Stimulated activated CD8-positive, alpha-beta memory T cell treated with anti-CD3 and anti-CD28 coated beads, Interleukin-15, amount 100 ng/mL, for 24 hours (primary cell): ENCODE measurements at places on chromosomes 4 and X.

- DNase-seq: no peak
These were observed 52.9 kb downstream of the PPP2R2C start for GRCh38 chr4:6419452-6420028.

GRCh38 chr4:133147286-133147821 lies 1.7 kb upstream of the PCDH10 start:
- DNase-seq: no peak

GRCh38 chrX:31543634-31544033 lies 471.8 kb upstream of the FTHL17 start:
- no peak for DNase-seq

- no peak for DNase-seq
These were observed 33.4 kb upstream of the PHKA2 start for GRCh38 chrX:19017271-19017670.

DNA sequence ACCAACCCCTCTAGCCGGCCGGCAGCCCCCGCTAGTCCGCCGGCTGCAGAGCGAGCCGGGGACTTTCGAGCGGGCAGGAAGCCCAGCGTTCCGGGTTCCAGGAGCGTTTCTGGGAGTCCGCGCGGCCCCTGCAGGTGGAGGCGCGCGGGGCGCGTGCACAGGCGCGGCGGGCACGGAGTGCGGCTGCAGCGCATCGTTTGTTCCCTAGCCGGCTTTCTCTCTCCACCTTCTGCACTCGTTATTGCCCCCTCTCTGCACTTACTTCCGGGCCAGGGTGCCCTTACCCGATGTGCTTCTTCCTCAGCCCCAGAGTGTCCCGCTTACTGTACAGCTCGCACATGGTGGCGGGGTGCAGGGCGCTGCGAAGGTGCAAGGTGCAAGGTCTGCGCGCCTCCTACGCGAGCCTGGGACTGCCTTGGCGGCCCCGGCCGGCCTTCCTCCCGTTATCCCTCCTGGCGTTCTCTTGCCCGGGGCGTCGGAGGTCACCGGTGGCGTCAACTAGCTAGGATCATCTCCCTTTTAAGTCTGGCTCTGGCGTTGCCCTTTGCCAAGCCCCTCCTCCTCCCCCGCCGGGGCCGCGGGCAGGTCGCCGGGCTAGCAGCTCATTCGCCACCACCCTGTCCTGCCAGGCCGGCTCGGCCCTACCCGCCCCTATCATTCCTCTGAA lies at the start of gene ETNPPL:
Gene ETNPPL (minus strand): TSS at position 495 of the 667 bp plus-strand sequence. CDS start 155 bp downstream, at position 340.
- DNase-seq: no peak

- DNase-seq: no peak
These were observed 24.8 kb downstream of the RTL9 start for GRCh38 chrX:110383414-110383813.

- DNase-seq: no peak
These were observed 691 bp upstream of the IGFBP7 start for GRCh38 chr4:57110640-57111511.

GRCh38 chr4:1749370-1749769 lies 28.0 kb downstream of the TACC3 start:
- DNase-seq: no peak

GRCh38 chr4:87862236-87862635 lies 29.5 kb downstream of the MEPE start:
- DNase-seq: no peak

DNA sequence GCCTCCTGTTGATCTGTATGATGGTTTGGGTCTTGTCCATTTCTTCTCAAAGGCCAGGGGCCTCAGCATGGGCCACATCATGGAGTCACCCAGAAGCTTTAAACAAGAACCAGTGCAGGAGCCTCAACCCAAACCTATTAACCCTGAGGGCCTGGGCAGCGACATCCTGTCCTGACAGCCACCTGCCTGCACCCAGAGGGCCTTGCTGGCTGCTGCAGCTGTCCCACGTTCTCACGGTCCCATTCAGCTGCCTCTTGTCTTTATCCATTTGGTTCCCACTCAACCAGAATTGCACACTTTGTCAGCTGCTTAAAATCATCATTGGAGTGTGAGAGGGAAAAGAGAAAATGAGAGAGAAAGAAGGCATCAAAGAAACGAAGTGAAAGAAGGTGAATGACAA lies 21.6 kb downstream of the C4orf50 start:
- DNase-seq: no peak

GRCh38 chr4:104393655-104394324 lies 100.9 kb downstream of the CXXC4 start:
- no peak for DNase-seq

GRCh38 chr4:24044610-24045589 lies 155.1 kb upstream of the PPARGC1A start:
- DNase-seq: no peak

- DNase-seq: no peak
These were observed 1495.1 kb downstream of the PCDH7 start for GRCh38 chr4:32215277-32215676.

DNA sequence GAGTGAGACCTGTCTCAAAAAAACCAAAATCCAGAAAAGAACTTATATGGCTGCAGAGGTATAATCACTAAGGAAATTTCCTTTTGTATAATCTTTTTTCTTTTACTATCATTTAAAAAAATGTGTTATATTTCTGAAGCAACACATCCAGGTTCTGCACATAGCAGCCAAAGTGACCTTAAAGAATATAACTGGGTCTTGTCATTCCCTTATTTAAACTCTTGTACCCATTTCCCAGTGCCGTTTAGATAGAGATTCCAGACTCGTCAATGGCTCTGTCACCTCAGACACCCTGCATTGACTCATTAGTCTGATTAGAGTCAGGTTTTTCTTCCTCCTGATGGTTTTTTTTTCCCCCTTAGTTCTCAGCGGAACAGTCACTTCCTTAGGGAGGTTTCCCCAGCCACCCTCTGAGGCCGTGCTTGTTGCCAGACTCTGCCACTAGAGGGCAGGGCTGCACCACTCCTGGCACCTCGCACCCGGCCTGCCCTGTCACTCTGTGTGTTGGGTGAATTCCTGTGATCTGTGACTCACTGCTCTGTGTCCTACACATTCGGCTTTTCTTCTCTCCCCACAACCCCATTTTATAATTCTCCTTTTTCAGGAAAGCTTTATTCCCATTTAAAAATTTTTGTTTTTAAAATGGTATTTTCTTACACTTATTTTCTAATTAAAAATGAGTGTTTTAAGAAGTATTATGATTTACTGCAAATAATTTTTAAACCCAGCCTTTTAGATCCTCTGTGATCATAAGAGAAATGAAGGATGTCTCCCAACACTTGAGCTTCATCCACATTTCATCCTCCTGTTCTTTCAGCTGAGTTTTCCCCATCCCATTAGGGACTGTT lies 32.1 kb downstream of the HTT start:
- peak; percentile 75 for DNase-seq

GRCh38 chr4:110840221-110840654 lies 217.4 kb upstream of the PITX2 start:
- DNase-seq: no peak

GRCh38 chrX:14290335-14290734 lies 239.0 kb upstream of the GLRA2 start:
- no peak for DNase-seq

DNA sequence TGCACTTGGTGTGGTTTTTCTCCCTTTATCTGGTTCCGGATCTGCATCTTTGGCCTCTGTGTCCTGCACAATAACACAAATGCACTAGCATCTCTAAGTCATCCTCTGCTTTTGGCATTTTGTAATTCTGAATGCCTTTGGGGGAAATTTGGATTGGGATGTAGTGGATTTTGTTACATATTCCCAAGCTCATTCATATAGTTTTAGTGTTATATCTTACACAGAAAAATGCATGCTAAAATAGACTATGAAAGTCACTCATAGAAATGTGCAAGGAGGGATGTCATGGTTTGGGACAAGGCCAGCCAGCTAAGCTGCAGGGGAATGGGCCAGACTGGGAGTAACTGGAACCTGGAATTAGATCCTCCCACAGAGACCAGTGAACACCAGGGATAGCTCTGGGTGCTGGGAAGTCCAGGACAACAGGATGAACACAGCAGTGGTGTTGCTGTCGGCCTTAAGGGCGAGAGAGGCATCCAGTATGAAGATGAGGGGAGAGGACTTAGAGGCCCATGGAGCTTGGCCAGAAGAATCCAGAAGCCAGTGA lies 20.1 kb downstream of the ENPP6 start:
- DNase-seq: no peak

DNA sequence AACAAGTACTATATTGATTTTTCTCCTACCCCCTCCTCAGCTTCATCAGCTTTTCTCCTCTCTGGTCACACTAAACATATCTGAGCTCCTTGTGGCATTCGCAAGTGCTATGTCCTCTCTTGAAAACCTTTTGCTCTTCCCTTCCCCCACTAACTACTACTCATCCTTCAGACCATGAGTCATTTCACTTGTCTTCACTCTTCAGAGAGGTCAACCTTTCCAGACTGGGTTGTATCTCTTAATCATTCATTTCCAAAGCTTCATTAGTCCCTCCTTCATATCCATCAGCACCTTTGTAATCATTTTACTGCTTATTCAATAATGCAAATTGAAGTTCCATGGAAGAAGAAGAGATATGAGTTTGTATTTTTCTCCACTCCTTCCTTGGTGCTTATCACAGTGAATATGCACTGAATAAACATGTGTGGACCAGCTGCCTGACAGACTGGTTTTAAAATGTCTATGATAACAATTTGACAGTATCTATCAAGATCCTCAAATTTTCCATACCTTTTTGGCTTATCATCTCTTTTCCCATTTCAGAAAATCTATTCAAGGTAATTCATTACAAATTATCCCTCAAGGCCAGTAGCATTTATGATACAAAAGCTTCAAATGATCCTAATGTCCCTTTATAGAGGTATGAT lies 28.4 kb downstream of the DDX60L start:
- DNase-seq: no peak
